ENCODE measurements at places on chromosomes 1 and 21. TPM values are rescaled to one million over a fixed set of nuclear protein-coding genes. Genes with fewer than 3 reads are reported as not detected.
A peak's percentile ranks its signal among the peaks of the same experiment; 100 is the strongest.

The OR2AK2 gene
- not detected for total RNA-seq

The LMX1A gene
- 0.72 TPM for total RNA-seq

The CFHR5 gene
- total RNA-seq: 0.72 TPM

DNA sequence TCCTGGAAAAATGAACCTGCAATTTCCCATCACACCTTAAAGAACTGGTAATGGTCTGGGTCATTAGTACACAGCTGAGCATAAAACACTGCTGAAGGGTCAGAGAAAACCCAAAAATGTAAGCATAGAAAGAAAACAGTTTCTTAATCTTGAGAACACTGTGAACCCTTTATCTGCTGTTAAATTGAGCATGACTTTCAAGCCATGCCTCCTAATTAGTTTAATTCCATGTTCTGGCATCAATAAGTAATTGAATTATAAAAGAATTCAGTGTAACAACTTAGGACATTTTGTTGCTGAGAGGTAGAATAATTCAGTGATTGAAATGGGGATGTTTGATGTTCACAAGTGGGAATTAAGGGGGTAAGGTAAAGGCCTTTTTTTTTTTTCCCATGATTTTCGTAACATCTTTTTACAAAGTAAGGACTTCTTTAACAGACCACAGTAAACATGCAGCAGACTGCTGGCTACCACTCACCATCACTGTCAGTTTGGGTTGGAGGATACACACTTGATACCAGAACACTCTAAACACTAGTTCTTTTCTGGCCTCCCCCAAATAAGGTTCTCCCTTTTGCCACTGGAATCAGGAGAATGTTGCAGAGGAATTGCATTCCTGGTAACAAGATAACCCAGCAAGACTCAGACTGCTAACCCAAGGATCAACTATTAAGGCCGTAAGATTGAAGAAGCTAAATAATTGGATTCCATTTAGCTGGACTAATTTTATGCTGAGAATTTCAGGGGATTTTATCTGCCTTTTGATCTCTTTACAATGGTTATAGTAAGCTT lies 3.0 kb downstream of the RWDD3 start:
- peak; percentile 44 for DNase-seq

GRCh38 chr1:28359592-28360239 lies 9.8 kb upstream of the PHACTR4 start:
- peak; percentile 65 for DNase-seq

GRCh38 chr21:28229814-28230213 lies 762.9 kb downstream of the LTN1 start:
- DNase-seq: peak; percentile 85

DNA sequence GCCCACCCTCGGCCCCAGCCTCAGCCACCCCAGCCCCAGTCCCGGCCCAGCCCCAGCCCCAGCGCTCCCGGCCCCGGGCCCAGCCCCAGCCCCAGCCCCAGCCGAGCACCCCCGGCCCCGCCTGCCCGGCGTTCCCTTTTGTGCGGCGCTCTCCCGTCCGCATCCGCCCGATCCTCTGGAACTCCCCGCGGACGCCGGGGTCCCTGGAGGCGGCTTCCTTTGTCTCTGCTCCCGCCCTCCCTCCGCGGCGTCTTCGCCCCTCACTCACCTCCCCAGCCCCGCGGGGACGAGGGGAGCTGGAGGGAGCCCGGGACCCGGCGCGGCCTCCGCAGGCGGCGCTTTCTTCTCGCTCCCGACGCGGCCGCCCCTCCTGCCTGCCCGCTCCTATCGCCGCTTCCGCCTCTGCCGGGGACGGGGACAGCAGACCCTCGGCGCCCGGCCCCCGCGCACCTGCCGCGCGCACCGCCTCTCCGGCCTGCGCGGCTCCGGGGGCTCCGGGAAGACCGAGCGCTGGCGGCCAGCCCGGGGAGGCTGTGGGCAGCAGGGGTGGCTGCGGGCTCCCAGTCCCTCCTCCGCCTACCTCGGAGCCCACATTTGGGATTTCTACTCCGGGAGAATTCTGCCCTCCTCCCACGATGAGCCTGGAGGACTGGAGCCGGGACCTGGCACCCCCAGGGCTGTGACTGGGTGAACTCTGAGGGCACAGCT lies 14.0 kb downstream of the AGRN start:
- DNase-seq: no peak

The LCE3D gene
- total RNA-seq: 2.4 TPM

The GJA5 gene
- 32.5 TPM for total RNA-seq

The NPHS2 gene
- total RNA-seq: not detected

DNA sequence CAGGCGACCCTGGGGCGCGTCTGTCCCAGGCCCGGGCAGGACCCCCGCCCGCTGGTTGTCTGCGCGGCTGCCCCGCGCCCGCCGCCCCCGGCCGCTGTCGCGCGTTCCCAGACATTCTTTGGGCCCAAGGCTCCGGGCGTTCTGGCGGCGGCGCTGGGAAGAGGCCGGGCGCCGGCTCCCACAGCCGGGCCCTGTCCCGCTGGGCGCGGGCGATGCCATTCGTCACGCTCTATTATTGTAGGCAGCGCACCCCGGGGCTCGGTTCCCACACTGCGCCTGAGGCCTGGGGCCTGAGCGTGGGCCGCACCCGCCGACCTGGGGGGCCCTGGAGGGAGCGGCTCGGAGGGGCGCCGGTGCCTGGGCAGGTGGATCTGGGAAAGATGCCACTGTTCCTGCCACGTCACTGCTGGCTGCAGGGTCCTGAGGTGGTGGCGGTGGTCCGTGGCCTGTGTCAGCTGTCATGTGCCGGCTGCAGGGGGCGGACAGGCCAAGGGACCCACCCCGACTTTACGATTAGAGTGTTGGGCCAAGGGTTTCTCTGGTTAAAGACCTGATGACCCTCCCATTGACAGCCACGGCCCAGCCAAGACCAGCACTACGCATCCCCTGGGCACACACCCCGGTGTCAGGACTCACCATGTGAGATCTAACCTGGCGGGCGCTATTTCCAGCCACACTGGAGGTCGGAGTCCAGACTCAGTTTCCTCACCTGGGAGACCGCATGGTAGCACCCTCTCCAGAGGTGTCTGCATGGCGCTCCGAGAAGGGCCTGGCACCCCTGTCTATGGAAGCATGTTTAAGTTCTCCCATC lies 55.1 kb upstream of the ADARB1 start:
- peak; percentile 35 for DNase-seq

GRCh38 chr1:23809751-23810171 lies 9.2 kb upstream of the GALE start:
- peak; percentile 49 for DNase-seq

The FCER1G gene
- total RNA-seq: 52.5 TPM

The FRRS1 gene
- 36.1 TPM for total RNA-seq

The RHCE gene
- 1.4 TPM for total RNA-seq

GRCh38 chr1:73755649-73756048 lies 442.3 kb downstream of the LRRIQ3 start:
- no peak for DNase-seq

The NBPF6 gene
- not detected for total RNA-seq

The CCDC181 gene
- total RNA-seq: 1.2 TPM

GRCh38 chr21:36055551-36055950 lies 4.8 kb downstream of the SETD4 start:
- no peak for DNase-seq

The DNASE2B gene
- not detected for total RNA-seq

DNA sequence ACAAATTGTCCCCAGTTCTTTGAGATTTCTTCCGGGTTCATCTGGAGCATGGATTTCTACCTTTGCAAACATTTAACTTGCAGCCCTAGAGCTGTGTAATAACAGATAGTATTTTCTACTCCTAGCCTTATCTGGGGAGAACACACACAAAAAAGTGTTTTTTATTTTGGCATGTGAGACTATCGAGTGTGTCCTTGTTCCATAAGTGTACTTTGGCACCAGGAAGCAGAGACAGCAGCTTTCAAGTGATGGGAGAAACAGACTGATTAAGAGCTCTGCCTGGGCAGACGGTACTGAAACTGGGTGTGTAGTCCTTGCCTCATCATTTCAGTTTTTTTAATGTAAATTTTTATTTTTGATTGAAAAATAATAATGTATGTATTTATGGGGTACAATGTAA lies 297.4 kb downstream of the ST6GALNAC3 start:
- DNase-seq: no peak

DNA sequence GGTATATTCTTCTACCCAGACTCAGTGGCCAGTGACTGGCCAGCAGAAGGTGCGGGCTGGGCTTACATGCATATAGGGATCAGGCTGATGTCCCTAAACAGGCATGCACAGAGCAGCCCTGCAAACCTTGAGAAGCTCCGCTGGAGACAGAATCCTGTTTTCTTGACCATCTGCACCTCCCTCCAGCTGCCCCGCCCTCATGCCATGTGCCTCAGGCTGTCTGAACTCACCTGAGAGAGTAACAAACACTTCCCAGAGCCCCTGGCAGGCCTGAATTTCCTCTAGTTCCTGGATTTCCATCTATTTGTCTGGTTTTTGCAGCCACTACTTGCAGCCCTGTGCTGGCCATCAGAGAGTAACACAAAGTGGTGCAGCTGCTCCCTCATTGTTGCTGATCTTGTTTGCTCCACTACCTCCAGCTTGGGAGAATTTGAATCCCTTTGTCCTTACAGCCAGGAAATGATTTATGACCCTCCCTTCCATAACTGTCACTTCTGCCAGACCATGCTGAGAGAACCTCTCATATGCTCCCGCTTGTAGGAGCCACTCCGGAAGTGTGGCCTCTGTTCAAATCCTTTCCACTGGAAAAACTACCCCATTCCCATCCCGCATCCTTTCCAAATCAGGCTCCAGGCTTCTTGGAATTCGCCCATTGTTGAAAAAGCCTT lies 113.6 kb downstream of the NMNAT2 start:
- no peak for DNase-seq

DNA sequence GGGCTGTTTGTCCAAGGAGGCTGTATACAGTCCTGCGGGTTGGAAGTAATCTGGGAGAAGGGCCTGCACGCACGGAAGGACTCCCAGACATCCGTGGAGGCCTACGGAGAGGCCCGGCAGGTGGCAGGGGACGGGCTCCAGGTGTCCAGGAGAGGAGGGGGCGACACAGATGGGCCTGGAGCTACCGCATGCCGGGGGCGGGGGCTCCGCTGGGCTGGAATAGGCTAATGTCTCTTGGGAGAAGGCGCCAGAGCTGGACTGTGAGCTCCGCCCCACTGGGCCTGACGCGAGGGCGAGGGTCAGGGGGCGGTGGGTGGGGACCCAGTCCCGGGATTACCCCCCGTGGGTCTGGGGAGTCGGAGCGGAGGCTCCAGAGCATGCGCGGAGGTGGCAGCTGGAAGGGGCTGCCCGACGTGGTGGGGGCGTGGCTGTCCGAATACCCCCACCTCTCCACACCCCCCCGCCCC lies 659 bp downstream of the AGO1 start:
- peak; percentile 66 for DNase-seq

- DNase-seq: no peak
Observed at GRCh38 chr1:73009311-73009710, 727.0 kb upstream of the NEGR1 start.

The EXTL1 gene
- total RNA-seq: 0.48 TPM

- no peak for DNase-seq
Observed at GRCh38 chr1:210311726-210312493, 16.8 kb upstream of the HHAT start.

DNA sequence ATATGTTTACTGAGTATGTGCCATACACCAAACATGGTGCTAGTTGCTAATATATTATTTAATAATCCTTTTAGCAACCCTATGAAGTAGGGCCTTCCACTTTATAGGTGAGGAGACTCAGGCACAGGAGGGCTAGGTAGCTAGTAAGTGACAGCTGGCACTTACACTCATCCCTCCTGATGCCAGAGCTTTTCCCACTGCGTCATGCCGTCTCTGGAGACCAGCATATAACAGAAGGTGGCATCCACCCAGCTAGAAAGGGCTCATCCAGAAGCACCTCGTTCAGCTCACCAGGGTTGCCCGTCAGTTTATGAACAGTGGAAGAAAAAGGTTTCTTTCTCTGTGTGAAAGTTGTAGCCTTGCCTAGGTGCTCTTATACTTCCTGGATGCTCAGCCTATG lies 108.9 kb downstream of the NOS1AP start:
- DNase-seq: no peak

The SYCP1 gene
- 2.4 TPM for total RNA-seq

The USP16 gene
- total RNA-seq: 35.9 TPM

DNA sequence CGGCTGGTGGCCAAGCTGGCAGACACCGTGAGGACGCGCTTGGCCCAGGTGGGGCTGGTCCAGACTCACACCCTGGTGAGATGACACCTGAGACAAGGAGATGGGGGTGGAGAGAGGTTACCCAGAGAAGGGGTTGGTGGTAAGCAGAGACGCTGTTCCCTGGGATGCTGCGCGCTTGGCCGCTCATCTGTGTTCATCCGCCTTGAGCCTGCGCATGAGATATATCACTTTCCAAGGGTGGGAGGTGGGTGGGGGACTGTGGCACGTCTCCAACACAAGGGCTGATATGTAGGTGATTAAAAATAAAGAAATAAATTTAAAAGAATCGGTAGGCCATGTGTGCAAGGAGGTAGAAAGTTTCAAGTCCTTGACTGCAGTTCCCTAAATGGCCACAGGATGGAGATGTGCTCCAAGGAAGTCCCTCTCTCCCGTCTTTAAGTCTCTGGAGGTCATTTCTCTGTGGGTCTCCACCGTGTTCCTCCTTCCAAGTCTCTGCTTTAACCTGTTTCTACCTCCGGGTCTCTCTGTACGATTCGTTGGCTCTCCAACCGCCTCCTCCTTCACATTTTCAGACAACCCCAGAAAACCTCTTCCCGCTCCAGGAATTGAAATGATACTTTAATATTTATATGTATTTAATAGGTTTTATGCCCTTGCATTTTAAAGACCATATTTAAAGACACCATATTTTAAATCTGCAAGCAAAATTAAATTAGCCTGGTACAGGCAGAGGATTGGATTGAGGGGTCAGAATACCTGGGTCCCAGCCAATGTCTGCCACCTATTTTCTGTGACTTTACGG lies 4.5 kb downstream of the TTC24 start:
- peak; percentile 79 for DNase-seq

DNA sequence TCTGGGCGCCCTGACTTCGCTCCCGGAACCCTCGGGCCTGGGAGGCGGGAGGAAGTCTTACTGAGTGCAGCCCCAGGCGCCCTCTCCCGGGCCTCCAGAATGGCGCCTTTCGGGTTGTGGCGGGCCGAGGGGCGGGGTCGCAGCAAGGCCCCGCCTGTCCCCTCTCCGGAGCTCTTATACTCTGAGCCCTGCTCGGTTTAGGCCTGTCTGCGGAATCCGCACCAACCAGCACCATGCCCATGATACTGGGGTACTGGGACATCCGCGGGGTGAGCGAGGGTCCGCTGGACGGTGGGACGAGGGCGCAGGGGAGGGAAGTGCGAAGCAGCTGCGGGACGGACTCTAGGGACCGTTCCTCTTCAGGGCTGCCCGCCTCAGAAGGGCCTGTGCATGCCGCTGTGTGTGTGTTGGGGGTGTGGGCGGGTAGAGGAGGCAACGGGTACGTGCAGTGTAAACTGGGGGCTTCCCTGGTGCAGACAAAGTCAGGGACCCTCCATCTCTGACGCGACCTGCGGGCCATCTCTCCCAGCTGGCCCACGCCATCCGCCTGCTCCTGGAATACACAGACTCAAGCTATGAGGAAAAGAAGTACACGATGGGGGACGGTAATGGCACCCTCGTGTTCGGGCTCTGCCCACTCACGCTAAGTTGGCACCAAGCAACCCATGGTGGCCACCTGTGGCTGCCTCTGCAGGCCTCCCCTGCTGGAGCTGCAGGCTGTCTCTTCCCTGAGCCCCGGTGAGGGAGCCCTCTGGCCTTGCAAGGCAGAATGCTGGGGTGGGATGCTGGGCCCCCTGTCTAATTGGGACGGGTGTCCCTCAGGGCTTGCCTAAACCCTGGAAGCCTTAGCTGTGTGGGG lies at the start of gene GSTM1:
Gene GSTM1, plus strand, starts transcription at position 177 of the 859 bp plus-strand sequence. Its CDS starts 57 bp downstream, at position 234.
- DNase-seq: no peak

- DNase-seq: peak; percentile 71
Observed at GRCh38 chr1:78102082-78102481, 56.3 kb downstream of the GIPC2 start.

The NFIA gene
- 23.6 TPM for total RNA-seq
